GM12891 (cell line): ENCODE measurements at places on chromosomes 2 and 18.
A peak's percentile ranks its signal among the peaks of the same experiment; 100 is the strongest.

- DNase-seq = no peak
These were observed 188.6 kb upstream of the GATA6 start for GRCh38 chr18:21980744-21981143.

DNA sequence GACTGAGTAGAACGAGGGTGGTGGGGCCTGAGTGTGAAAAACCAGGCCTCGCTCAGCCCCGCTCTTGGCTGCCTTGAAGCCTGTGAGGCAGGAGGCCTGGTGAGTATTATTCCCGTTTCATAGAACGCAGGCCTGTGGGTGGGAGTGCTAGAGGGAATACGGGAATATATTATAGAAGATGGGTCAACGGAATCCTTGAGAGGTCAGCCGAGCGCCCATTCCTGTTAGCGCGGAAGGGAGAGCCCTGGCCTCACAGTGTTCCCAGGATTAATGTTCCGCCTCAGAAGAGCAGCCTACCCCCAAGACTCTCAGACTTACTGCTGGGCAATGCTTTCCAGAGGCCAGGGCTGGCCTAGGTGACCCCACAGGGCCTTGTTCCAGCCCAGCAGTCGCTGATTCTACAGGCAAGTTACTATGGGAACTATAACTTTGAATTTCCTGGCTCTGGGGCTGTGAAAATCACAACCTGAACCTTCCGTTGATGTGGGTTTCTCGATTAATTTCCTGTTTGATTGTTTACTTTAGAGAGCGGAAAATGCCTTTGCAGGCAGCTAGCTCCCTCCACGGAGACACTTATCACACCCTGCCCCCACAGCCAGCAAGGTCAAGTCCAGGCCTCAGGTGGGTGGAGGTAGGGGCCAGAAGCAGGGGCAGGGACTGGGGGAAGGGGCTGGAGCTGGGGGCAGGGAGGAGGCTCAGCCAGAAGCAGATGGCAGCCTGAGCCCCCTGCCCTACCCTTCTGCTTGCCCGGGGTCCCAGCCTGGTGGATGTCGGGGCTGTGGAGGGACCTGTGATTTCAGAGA, 108.3 kb downstream of the SMAD7 start:
- no peak for DNase-seq

DNA sequence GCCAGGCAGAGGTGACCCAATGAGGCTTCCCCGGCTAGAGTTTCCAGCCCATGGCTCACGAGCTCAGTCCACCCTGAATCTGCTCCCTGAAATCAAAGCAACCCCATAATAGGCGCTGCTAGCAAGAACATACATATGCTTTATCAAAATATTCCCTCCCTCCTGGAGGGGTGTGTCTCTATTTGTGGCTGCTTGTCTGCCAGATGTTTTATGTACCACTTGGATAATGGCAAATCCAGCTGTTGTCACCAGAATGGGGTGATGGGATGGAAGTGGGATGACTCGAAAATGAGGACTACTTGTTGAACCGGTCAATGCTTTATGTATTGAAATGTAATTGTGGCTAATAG, 152.0 kb downstream of the GALNT14 start:
- no peak for DNase-seq

DNA sequence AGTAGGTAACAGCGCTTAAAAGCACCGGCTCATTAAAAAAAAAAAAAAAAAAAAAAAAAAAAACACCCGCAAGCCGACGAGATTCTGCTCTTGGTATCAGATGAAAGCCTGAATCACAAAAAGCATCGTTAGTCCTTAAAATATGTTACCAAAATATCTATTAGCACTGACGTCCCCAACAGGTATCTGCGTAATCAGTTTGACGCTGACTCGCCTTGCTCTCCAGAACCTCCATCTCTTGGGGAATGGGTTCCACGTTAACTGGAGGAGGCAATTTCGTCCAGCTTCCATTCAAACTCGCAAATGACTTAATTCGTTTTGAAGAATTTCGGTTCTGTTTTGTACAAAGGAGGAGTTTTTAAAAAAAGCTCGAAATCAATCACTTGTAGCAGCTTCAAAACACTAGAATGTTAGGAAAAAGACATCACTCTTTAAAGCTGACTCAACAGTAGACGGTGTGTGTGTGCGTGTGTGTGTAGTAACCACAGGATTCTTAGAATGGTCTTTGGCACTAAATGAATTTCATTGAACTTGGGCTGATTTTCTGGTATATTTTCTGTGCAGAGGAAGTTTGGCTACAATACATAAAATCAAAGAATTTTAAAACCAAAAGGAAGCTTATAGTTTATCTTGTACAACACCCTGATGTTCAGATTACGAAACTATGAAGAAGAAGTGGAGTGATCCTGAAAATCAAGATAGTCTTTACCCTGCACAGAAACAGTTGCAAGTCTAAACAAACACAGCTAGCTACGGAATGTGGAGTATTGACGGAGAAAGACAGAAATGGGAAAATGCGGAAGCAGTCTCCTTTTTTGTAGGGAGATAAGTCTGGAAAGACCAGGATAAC, 1.1 kb upstream of the PGAP1 start:
- DNase-seq = no peak

GRCh38 chr2:28702415-28702861, 49.2 kb upstream of the PPP1CB start:
- no peak for DNase-seq

GRCh38 chr18:78912844-78913243, 66.8 kb upstream of the SALL3 start:
- DNase-seq = no peak

GRCh38 chr2:64288321-64289193, 144.3 kb upstream of the PELI1 start:
- no peak for DNase-seq

GRCh38 chr2:64493788-64494187, 30.3 kb upstream of the AFTPH start:
- no peak for DNase-seq

- no peak for DNase-seq
These were observed 111.8 kb downstream of the B3GNT2 start for GRCh38 chr2:62307469-62308389.

DNA sequence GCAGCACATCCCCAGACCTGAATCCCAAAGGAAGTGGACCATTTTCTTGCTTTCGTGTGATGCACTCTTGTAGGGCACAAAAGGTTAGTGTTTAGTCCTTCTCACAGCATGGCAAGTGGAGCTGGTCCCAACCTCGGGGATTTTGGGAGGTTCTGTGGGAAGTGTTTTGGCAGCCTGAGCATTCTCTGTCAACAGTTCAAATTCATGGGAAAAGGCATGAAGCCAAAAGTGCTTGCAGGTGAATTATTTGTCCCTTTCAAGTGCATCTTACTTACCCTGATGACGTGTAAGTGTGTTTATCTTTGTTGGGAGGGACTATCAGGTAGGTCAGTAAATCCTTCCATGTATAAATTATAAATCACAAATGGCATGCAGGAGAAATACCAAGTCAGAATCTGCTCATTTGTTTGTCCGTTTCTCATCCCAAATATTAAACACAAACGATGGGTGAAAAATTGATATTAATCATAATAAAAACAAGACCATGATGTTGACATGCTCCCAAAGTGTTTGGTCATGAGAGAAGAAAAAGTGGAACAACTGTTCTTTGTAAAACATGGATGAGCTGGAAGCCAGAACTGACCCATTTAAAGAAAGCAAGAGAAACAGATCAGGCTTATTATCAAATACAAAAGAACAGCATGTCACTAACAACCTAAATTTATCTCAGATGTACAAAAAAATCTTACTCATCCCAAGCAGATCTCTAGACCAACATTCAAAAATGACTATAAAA, 57.6 kb downstream of the EPHA4 start:
- no peak for DNase-seq

DNA sequence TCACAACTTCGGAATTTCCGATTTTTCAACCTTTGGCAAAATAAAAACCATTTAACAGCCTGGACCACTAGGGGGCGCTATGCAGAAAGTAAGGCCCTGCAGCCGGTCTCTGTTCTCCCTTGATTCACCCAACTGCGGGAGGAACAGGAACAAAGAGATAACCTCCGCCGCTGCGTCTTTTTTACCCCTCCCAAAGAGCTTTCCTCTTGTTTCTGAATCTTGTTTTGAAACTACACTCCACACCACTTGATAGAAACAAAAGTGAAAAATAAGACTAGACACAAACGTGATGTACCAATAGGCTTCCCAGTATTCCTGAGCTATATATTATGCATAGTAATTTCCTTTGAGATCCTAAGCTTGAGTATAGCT, 231.2 kb downstream of the MYO3B start:
- no peak for DNase-seq

GRCh38 chr2:23503682-23504081, 118.7 kb downstream of the KLHL29 start:
- no peak for DNase-seq

DNA sequence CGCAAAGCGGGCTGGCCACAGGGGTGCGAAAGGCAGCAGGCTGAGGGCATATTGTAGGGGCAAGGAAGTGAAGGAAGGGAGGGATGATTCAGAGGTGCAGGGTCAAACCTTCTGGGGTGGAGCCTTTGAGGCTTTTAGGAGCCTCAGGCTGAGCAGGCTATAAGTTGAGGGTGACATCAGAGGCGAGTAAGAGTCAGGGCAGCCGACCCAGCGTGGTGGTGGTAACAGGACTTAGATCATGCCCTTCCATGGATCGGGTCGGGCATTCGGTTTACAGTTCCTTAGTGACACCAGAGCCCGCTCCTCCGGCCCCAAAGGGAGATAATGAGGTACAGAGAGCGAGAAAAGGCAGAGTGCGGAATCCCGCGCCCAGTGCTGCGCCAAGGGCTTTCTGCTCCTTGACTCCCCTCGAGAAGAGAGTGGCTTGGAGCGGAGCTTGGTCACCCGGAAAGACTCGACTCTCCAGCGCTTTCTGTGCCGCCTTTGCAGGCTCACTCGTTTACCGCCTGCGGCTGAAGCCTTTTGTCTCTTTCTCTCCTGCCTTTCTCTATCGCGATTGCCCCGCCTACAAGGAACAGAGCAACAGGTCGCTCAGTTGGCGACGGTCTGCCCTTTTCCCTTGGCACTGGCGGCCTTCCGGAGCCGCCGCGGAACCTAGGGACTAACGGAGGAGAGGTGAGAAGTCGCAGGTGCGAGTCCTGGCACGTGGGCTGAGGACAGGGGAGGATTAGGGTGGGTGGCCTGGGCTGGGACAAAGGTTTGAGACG, 720 bp downstream of the LBX2 start:
- no peak for DNase-seq

GRCh38 chr2:10407432-10407831, 40.7 kb downstream of the ODC1 start:
- no peak for DNase-seq

- peak; percentile 35 for DNase-seq
These were observed 939 bp downstream of the DOCK10 start for GRCh38 chr2:225041207-225041850.

DNA sequence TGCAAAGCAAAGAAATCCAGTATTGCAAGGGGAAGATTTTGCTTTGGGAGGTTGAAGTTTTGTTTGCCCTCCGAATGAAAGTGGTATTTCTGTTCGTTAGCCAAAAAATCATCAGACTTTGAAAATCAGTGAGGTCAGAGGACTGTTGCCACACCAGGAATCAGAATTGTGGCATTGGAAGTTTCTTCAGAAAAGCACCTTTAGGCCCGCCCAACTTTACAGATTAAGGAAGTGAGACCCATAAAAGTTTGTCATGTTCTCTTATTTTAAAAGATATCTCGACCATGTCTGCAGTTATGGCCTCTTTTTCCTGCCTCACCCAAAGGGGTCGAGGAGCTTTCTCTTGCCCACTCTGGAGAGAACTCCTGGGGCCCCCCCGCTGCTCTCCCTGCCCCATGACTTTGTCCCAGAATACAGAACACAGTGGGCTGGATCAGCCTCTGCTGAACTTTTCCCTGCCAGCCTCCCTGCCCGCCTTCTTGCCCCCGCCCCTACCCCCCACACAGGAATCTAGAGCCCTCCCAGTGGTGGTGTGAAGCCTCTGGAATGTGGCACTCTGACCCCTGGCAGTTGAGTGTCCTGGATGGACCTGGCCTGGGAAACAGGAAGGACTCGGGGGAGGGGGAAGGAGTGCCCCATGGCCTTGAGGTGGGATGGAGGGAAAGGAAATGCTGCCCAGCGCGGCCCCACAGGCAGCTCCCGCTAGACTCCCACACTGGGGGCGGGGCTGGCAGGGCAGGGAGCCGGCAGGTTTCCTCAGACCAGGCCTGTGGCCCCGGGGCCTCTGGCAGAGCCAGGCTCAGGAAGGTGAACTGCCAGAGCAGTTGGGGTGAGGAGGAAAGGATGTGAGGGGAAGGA, 25.3 kb downstream of the CRIM1 start:
- DNase-seq = no peak

DNA sequence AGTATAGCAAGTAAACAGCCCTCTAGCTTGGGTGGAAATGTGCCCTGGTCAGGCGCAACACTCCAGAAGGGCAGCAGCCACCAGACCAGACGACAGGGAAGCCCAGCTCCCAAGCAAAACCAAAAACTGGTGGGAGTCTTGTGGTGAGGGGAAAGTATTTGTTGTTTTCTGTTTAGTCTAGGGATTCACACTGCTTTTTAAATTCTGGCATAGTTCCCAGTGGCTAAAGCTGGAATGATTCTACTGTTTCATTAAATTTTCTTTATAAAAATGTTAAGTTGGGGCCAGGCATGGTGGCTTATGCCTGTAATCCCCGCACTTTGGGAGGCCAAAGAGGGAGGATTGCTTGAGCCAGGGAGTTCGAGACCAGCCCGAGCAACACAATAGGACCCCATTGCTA, 38.5 kb downstream of the MERTK start:
- DNase-seq = no peak

- DNase-seq = no peak
These were observed 363.2 kb upstream of the RND3 start for GRCh38 chr2:150850641-150851040.

GRCh38 chr2:174797781-174798276, 33.6 kb upstream of the CHRNA1 start:
- DNase-seq = no peak

GRCh38 chr18:77960791-77961410, 711.3 kb downstream of the GALR1 start:
- DNase-seq = no peak

DNA sequence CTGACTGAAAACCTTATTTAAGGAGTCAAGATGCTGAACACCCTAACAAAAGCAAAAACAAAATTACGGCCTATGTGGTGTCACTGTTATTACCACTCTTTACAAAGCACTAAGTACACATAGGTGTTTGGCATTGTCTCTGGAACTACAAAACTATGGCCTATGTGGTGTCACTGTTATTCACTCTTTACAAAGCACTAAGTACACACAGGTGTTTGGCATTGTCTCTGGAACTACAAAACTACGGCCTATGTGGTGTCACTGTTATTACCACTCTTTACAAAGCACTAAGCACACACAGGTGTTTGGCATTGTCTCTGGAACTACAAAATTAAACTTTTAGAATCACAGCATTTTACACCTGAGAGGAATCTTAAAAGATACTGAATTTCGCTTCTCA, 47.4 kb downstream of the SLC35F5 start:
- DNase-seq = no peak

- peak; percentile 24 for DNase-seq
These were observed 476 bp downstream of the STRN start for GRCh38 chr2:36965751-36966369.

DNA sequence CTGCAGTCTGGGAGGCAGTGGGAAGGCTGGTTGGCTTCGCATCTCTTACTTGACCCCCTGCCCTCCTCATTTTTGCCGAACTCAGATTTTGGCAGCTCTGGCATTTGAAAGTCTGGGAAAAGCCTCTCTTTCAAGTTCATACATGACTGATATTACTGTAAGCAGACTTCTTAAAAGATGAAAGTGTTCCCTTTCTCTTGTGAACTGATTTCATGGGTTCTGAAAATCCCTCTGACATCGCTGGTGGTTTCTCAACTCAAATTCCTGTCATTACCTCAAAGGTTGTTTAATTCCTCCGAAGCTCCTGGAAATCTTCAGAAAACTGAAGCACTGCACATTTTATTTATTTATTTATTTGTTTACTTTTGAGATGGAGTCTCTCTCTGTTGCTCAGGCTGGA, 16.9 kb upstream of the SLC38A11 start:
- no peak for DNase-seq
